ENCODE measurements at places on chromosomes 2 and 18. TPM values are rescaled to one million over a fixed set of nuclear protein-coding genes. Genes with fewer than 3 reads are reported as not detected.

Gene RTP5
- total RNA-seq: not detected

Gene CCDC121
- 0.61 TPM for total RNA-seq

Gene CBLN2
- not detected for total RNA-seq

Gene TGIF1
- 161 TPM for total RNA-seq

Gene CHPF
- total RNA-seq: 81.2 TPM

Gene LIMS4
- 1.5 TPM for total RNA-seq
